ENCODE measurements at places on chromosomes 2 and 18.

GRCh38 chr18:62486290-62486964 is 36.4 kb upstream of the ZCCHC2 start:
- DNase-seq: peak; percentile 44

GRCh38 chr2:173802518-173802917 is 162.7 kb downstream of the SP3 start:
- no peak for DNase-seq

DNA sequence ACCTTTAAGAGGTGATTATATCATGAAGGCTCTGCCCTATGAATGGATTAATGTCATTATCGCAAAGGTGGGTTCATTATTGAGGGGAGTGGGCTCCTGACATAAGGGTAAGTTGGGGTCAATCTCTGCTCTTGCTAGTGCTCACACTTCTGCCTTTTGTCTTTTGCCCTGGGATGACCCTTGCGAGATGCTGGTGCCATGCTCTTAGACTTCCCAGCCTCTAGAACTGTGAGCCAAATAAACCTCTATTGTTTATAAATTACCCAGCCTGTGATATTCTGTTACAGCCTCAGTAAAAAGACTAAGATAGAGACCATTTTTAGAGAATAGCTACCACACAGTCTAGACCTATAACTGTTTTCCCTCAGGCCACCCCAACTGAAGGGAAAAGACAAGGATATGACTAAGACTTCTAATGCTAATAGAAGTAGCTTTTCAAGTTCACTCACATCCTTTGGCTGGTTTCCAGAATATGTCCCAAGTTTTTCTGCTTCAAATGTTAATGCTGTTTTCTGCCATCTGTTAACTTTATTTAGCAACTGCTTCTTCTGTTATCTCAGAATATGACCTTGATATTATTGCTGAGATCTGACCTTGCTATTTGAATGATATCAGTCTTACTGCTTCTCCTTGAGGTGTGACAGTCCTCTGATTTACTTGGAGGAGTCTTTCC is 65.1 kb upstream of the STAM2 start:
- no peak for DNase-seq

GRCh38 chr2:231238689-231239088 is 40.3 kb downstream of the ARMC9 start:
- DNase-seq: no peak

DNA sequence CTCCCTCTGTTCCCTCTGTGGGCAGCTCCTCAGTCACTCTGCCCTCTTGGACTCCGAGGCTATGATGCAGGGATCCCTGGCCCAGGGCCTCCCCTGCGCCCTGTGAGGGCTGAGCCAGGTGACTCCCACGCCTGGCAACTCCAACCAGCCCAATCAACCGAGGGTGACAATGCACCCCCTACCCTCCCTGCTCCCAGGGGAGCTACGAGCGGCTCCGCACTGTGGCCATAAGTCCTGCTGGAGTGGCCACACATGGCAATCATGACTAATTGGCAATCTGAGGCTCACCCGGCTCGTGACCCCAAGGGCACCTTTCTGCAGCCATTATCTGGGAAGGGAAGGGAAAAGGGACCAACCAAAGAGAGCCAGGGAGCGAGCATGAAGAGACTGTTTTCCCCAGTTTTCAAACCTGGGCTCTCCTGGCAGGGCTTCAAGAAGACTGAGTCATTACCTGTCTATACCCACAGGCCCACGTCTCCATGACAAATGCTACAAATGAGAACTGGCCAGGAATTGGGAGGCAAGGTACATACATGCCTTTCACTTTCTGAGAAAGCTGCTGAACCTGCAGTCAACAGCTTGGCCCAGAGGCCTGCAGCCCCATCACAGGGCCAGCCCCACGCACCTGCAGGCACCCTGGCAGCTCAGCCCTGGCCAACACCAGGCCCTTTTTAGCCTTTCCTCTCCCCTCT is 45.1 kb downstream of the RPL31 start:
- no peak for DNase-seq

- DNase-seq: peak; percentile 35
Observed at GRCh38 chr18:21167641-21168377, 56.2 kb upstream of the ROCK1 start.

- DNase-seq: no peak
Observed at GRCh38 chr2:205883965-205884364, 201.7 kb downstream of the NRP2 start.
